Camera-type eye (tissue), 1 donor: ENCODE measurements at places on chromosomes 5 and 9. TPM values are rescaled to one million over a fixed set of nuclear protein-coding genes. Genes with fewer than 3 reads are reported as not detected.

SAXO1 gene
- total RNA-seq, result 0.05 TPM

RNF183 gene
- total RNA-seq, result 0.66 TPM

POU5F2 gene
- total RNA-seq, result 8.9 TPM

TMEFF1 gene
- 29.2 TPM for total RNA-seq

CDH9 gene
- total RNA-seq, result 1.6 TPM

CCDC69 gene
- total RNA-seq, result 3.8 TPM

TUSC1 gene
- 15.2 TPM for total RNA-seq

CENPH gene
- total RNA-seq, result 9.8 TPM

CYSRT1 gene
- 0.60 TPM for total RNA-seq

PDGFRB gene
- total RNA-seq, result 181 TPM

ZNF618 gene
- 29.5 TPM for total RNA-seq

C9orf40 gene
- total RNA-seq, result 7.2 TPM

FAM221B gene
- not detected for total RNA-seq

C5 gene
- total RNA-seq, result 10.0 TPM
